ENCODE measurements at places on chromosomes 1 and 21.

GRCh38 chr1:15756143-15757015, 2.2 kb upstream of the FBLIM1 start:
- DNase-seq: no peak

GRCh38 chr1:54227091-54227602, 27.2 kb downstream of the MRPL37 start:
- DNase-seq: no peak

- peak; percentile 54 for DNase-seq
Measured at GRCh38 chr21:36976882-36977651, 10.6 kb upstream of the HLCS start.

GRCh38 chr1:25771221-25772114, 28.5 kb upstream of the SELENON start:
- peak; percentile 26 for DNase-seq

- no peak for DNase-seq
Measured at GRCh38 chr1:230326971-230327891, 98.9 kb downstream of the PGBD5 start.

Measured in stimulated activated CD4-positive, alpha-beta T cell treated with anti-CD3 and anti-CD28 coated beads, Interleukin-1b, Interleukin-23, amount 100 ng/mL, for 48 hours (primary cell).